ENCODE measurements at places on chromosomes 2 and 18.

- no peak for DNase-seq
These were observed 2.3 kb downstream of the SCN1A start for GRCh38 chr2:166125557-166125956.

GRCh38 chr18:23383494-23383893 lies 69.6 kb upstream of the RIOK3 start:
- no peak for DNase-seq

DNA sequence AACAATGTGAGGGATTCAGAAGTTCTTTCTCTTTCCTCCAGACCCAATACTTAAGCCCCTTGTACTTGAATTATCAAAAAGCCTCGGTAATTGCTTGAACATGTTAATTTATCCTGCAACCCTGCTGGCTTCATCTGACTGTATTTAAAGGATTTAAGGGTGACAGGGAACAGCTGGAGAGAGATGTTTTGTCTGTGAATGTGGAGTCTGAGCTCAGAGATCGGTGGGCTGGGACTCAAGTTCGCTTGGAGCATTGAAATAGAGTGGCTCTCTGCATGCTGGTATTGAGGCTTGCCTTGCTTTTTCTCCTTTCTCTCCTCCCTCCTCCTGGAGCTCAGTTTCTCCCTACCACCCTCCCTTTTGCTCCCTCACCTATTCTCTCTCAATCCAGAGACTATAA lies 73.6 kb downstream of the BOD1L2 start:
- DNase-seq = no peak

- no peak for DNase-seq
These were observed 67.8 kb upstream of the MAPK4 start for GRCh38 chr18:50492097-50492496.

- no peak for DNase-seq
These were observed 24.9 kb downstream of the ASAP2 start for GRCh38 chr2:9231291-9232165.

- peak; percentile 74 for DNase-seq
These were observed at the start of gene WNT10A for GRCh38 chr2:218880102-218880858. WNT10A (plus strand) TSS chr2:218880852; CDS start chr2:218880996, 144 bp downstream.

DNA sequence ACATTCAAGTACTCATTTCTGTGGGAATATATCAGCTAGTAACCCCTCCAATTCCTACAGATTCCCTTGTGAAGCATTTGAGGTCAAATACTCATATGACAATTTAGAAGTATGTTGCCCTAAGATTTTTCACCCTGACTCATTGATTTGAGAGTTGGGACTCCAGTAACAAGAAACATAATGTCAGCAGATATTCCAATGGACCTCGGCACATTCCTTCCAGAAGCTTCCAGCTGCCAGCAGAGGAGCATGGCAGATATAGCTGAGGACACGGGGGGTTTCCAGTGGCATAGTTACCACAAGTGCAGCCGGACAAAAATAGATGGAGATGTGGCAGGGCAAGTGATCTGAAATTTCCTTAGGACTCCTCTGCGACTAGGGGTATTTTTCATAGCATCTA lies 101.9 kb upstream of the ARHGAP28 start:
- DNase-seq = no peak

DNA sequence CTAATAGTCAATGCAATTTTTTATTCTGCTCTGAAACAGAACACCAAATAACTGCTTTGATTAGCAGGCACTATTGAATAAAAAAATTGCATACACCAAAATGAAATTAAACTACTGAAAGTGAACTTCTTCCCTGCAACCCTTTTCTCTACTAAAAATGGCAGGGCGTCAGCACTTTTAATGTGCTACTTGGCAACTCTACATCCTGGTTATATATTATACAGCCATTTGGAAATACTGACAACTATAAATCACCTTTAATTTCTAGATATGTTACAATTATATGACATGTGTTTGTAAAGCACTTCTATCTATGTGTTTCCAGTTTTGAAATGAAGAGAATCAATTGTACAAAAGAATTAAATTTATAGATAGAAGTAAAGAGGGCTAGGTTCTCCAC lies 9.9 kb downstream of the NDUFS1 start:
- no peak for DNase-seq

DNA sequence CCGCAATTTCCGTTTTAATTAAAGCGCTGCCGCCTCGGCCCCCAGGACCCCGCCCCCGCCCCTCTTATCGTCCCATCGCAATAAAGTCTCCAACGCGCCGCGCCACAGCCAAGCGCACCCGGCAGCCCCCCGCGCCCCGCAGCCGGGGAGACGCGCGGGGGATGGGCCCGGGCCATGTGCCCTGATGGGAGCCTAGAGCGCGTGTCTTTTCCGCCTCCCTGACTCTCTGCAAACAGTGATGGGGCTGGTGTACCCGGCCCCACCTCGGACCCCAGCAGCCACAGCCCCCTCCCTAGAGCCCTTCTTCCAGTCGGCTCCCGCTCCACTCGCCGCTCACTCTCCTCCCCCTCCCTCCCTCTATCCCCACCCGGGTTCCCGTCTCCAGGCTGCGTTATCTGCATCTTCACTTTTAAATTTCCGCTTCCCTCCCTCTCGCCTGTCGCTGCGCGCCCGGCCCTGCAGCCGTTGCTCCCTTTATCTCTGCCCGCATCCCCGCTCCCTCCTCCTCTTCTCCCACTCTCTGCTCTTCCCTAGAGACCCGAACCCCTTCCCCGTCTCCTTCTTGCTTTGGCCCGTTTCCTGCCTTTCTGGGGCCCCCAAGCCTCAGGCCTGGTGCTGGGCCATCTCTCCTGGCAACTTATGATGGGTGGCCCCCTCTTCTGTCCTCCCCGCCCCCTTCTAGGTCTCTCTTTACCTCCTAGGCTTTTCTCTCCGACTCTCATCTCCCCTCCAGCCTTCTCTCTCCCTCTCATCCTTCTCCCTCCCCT lies 524 bp upstream of the FEV start:
- DNase-seq = no peak

GRCh38 chr18:8140841-8141501 lies 468.3 kb upstream of the RAB12 start:
- DNase-seq = no peak

- DNase-seq = no peak
These were observed 6.7 kb downstream of the AOX1 start for GRCh38 chr2:200592406-200593075.

DNA sequence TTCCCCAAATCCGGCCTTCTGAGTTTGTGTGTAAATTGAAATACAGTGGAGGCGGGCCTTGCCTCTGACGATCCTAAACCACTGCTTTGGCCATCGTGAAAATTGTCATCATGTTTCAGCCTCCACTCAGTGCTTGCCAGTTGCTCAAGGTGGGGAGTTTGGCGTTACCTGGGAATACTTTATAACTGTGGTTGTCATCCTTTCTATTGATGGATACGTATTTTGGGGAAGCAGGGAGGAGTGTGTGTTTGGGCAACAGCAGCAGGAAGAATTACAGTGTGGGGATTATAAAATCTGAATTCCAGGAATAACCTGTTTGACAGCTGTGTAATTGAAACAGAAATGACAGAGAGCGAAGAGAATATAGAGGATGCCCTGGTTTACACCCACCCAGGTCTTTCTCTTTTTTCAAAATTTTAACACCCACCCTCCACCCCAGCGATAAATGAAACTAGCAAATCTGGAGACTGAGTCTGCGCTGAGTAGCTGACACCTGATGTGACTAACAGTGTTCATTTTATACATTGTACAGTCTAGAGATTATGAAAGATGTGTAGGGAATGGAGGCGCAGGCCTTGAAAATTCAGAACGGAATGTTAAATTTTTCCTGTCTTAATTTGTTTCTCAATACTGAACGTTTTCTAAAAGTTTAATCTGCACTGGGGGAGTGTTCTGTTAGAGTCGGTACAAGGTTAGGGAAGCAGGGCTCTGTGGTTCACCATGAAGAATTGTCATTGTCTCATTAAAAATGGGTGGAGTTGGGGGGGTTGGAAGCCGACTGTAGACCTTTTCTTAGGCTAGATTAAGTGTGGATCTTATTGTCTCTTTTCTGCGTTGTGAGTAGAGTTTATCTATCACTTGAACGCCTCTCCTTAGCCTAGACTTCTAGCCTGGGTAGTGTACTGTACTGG lies 1.6 kb downstream of the MAP4K4 start:
- no peak for DNase-seq

GRCh38 chr18:44533071-44533470 lies 147.6 kb upstream of the SETBP1 start:
- no peak for DNase-seq

- no peak for DNase-seq
These were observed 43.4 kb downstream of the COLEC12 start for GRCh38 chr18:457140-457519.

DNA sequence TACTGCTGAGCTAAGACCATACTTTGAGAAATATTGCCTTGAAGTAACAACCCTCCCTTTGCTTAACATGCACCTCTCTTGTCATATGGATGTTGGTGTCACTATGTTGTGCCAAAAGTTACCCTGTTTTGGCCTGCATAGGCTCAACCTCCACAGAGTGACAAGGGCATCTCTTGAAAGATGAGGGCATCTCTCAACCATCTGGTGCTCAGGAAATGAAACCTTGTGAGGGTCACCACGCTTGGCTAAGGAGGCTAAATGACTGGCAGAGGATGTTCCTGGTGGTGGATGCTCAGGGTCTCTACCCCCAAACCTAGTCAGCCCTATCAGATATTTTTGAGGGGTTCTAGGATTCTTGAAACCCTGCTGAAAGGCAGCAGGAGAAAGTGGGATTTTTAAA lies 2.3 kb downstream of the LHCGR start:
- DNase-seq = no peak

- peak; percentile 23 for DNase-seq
These were observed 76.4 kb downstream of the AP1S3 start for GRCh38 chr2:223760838-223761502.

DNA sequence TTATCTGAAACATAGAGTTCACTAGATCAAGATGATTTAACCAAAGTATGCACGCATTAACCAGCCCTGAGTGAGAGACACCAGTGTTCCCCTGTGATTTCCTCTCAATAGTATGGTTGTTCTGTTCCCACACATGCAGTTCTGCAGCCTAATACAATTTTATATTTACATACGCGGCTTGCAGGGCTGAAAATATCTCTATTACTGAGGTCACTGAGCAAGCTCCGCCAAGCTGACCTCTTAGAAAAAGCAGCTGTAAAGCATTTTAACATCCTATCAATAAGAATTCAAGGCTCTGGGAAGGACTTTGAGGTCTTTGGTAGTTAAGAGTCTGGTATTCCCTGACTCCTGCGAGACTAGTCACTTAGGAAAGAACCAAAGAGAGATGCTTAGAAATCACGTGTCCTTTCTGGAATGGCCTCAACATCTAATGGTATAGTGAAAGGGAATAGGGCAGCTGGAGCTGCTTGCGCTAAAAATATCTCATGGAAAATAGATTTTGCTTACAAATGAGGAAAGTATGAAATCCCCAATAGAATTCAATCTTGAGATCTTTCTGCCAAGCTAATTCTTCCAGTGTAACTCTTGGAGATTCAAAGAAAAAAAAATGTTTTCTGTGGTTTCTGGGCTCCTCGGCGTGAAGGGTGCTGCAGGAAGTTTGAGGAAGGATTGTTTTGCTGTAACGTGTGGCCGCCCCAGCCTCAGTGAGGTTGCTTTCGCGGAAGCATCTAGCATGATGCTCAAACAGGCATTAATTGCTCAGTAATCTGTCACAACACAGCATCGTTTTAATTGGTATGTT lies 59.2 kb downstream of the DOCK10 start:
- no peak for DNase-seq

DNA sequence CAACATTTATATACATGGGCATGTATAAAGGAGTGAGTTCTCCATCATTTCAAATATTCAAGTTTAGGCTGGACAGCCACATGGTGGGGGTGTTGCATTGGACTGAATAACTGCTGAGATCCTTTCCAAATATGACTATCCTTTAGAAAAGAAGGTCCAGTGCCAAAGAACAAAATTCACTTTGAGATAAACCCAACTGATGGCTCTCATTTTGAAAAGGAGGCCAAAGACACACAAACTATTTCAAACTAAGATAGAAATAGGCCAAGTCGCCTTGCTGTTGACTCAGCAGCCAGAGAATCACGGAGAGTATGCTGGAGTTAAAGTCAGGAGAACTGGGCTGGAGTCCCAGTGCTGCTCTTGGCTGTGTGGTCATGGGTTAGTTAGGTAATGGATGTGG lies 204.5 kb upstream of the LRATD1 start:
- no peak for DNase-seq

DNA sequence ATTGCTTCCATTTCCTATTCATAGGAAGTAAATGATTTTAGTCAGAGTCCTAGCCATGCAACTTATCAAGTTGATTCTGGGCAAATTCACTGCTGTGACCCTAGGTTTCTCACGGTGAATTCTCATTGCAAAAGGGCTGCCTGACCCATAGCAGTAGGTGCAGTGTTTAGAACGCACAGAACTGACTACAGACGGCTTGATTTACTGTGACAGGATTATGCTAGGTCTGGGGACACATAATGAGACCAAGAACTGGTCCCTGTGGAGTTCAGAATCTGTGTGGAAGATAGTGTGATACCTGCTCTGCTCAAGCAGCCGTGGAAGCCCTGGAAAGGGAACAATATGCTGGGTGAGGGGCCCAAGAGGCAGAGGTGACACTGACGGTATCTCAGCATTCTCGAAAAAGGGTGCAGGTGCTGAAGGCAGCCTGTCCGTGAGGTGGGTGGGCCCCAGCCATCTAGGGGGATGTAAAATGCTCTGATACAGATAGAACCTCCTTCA lies 46.4 kb downstream of the ABCG8 start:
- no peak for DNase-seq

DNA sequence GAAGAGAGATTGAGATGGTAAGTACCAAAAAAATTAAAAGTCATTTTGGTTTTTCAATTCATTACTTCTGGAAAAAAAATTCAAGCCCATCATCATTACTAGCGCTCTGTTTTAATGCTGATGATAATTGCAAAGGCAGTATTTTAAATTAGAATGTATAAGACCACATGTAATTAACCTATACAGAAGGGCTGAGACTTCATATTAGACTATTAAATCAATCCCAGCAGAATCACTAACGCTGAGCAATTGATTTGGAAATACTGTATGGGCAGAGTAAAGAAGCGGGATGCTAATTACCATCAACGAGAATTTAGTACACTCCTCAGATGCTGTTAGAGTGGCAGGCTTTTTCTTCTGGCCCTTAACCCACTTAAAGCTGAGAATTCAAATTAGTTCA lies 165.0 kb downstream of the SLC4A3 start:
- DNase-seq = no peak

DNA sequence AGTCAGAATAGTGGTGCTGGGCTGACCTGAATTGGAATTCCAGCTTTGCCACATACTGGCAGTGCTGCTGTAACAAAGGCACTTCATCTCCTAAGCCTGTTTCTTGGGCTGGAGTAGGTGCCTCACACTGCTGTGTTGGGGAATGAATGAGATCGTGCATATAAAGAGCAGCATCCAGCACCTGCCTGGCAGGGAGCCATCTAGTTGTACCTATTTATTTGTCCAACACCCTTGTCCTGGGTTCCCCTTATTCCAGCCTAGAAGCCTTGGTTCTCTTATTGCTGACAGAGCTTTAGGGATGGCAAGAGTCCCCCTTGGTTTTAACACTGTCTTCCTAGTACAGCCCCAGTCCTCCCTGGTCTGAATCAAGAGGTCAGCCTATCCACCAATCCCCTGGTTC lies 275.3 kb upstream of the RAB12 start:
- no peak for DNase-seq

DNA sequence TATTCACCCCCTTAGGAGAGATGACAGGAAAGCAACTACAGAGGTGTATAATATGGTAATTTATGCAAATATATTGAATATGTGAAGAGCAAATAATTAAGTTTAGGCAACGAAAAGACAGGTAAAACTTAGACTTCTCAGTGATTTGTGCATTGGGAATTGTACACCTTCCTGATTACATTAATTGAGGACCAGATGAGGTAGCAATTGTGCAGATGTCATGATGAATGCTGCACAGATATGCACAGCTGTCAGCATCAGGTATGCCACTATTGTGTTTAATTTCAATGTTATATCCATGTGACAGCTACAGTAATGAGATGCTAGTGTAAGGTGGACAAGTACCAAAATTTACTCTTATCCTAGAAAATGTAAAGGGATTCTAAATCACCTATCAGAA lies 267.2 kb upstream of the FSIP2 start:
- DNase-seq = no peak
